ENCODE measurements at places on chromosomes 2 and 18.

GRCh38 chr18:50737127-50737526 lies 82.7 kb downstream of the MRO start:
- DNase-seq, result no peak

- DNase-seq, result no peak
Measured at GRCh38 chr2:118669654-118670053, 177.8 kb downstream of the EN1 start.

DNA sequence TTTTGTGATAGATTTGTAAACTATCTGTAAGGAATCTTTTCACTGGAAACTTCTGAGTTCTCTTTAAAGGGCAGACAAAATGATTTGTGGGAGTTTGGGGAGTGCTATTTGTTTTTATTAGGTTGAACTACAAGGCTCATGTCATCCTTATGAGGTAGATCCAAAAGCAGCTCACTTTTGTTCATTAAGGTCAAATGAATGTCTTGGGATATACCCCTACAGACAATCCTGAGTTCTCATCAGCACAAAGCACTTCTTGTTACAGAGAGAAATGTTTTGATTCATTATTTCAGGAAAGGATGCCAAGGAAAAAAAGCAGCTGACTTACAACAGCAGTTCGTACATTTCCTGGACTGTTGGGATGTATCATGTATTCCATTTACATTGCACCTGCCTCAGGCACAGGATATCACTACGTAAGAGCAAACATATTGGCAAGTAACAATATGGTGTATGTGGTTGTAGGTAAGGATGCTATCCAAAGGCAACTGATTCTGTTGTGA lies 68.9 kb downstream of the DCC start:
- DNase-seq, result no peak

DNA sequence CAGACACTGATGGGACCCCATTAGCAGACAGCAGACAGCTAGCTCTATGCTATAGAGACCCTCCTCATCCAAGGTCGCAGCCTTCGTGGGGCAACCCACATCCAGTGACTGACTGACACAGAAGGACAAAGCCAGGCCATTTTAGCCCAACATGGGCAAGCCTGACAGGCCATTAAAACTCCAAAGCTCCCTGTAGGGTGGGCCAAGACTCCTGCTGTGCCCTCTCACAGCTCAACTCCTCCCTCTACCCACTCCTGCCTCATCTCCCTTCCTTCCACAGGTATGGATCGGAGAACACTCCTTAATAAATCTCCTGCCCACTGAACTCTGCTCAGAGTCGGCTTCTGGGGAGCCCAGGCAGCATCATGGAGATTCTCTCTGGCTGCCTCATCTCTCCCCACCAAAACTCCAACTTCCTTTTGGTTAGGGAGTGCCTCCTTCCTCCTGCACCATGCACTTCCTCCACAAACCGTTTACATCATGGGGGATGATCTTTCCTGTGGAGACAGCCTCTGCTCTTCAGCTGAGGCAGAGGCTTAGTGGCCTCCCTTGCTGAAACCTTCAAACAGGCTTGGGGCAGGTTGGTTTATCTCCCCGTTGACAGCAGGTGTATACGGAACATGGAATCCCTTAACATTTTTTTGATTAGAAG lies 86.5 kb downstream of the ACTR3 start:
- no peak for DNase-seq

DNA sequence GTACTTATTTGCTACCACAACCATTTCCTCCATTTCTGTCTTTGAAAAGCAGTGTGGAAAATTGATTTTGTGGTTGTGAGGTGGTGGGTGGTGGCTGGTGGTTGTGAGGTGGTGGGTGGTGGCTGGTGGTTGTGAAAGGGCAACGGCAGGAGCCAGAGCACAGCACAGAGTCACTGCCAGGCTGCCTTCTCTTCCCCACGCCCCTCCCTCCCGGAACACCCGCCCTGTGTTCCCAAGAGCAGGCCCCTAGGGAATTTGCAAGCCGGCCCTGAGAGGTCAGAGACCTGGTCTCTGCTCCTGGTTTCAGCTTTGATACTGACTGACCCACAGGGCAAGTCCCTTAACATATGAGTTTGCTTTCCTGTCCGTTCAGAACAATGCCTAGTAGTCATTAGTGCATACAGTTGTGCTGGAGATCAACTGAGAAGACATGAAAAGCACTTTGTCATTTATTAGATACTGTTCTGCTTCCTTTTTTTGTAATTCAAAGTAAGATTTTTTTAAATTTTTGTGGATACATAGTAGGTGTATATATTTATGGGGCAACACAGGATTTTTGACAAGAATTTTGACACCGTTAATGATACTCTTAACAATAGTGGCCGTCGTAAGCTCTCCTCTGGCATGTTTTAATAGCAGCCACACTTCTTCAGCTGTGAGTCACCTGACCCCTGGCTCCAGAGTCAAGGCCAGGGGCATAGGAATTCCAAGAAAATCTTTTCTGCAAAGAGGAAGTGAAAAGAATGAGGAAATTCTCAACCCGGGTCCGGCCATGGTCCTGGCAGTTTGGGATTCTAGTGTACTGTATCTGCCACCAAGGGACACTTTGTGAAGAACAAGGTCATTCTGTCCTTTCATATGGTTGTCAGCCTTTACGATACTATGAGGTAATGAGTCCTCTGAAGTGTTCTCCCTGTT lies 53.2 kb downstream of the ITGA6 start:
- no peak for DNase-seq

DNA sequence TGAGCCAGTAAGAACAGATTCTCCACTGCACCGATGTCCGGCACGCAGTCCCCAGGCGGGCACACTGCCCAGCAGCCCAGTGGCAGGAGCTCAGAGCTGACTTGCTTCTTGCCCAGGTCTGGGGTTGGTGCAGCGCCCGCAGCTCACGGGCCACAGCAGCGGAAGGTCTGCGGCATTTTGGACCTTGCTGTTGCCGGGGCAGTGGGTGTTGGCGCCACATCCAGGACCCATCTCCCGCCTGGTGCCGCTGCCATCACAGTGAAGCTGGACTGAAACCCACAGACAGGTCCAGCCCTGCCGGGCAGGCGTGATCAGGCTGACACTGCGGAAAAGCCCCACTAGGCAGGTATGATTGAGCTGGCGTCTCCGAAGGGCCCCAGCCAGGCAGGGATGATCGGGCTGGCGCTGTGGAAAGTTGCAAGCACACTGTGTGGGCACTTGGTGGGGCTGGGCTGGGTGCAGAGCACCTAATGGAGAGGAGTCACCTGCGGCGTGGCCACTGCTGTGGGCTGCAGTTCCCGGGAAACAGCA lies 75.5 kb downstream of the SLC66A2 start:
- DNase-seq, result no peak

GRCh38 chr2:202406445-202406978 lies 30.4 kb downstream of the BMPR2 start:
- DNase-seq, result no peak

DNA sequence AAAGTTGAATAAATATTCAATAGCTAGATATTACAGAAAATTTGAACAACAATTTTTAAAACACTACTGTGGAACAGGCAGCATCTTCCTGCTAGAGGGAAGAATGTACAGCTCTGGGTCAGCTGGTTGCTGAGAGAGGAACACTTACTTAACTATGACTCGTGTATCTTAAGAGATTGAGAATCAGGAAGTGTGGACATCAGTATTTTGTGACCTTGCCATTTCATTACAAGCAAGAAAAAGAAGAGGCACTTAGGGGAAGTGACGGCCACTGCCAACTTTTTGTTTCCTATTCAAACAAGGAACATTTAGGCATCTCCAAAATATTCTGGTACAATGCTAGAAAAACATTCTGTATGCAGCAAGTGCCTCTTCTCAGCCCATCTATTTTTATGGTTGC lies 45.9 kb downstream of the ITPRID2 start:
- DNase-seq, result no peak

DNA sequence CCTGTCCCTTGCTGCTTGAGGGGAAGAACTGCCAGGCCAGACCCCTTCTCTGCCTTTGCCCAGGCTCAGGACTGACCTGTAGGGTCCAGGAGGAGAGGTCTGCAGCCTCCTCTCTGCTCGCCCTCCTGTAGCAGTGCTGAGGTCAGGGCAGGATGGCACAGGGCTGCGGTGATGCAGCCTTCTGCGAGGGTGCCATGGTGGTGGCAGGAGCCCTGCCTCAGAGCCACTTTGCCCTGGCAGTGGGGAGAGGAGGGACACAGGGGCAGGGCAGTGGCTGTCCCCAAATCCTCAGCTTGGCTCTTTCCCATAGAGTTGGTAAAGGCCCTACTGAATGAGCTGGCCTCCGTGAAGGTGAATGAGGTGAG lies 884 bp downstream of the PROM2 start:
- no peak for DNase-seq

DNA sequence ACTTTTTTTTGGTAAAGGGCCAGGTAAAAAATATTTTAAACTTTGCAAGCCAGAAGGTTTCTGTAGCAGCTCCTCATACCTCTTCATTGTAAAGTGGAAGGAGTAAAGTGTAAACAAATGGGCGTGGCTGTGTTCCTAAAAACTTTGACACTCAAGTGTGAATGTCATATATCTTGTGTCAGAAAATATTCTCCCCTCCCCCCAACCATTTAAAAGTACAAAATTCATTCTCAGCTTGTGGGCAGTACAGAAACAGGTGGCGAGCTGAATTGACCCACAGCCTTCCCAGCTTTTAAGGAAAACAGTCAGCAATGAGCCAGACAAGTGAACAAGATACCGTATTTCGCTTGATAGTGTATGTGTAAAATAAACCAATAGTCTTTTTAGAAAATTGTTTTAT lies 4.0 kb downstream of the YPEL5 start:
- DNase-seq, result no peak

DNA sequence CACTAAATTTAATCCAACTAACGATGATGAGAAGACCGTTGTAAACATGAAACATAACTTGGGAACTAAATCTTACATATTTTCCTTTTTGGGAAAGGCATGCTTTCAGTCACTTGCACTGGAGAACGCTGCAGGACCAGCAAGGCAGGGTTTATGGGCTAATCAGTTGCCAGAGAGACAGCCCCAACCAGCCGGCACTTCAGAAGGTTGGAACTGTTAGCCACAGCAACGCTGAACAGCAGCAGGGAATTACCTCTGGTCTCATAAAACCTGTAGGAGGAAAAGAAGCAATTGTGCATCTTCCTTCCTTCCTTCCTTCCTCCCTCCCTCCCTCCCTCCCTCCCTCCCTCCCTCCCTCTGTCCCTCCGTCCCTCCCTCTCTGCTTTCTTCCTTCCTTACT lies 33.9 kb upstream of the SIX2 start:
- DNase-seq, result no peak
